ENCODE measurements at places on chromosomes 5 and 9. TPM values are rescaled to one million over a fixed set of nuclear protein-coding genes. Genes with fewer than 3 reads are reported as not detected.

- DNase-seq = no peak
These were observed 901.9 kb upstream of the WWC1 start for GRCh38 chr5:167389537-167389936.

PCDHB13 gene
- not detected for polyA plus RNA-seq

- DNase-seq = no peak
These were observed 155.2 kb downstream of the MAPKAP1 start for GRCh38 chr9:125551781-125552180.

KIF4B gene
- polyA plus RNA-seq = not detected

ABHD17B gene
- polyA plus RNA-seq = 7.1 TPM

ARHGEF28 gene
- 55.7 TPM for polyA plus RNA-seq

DNA sequence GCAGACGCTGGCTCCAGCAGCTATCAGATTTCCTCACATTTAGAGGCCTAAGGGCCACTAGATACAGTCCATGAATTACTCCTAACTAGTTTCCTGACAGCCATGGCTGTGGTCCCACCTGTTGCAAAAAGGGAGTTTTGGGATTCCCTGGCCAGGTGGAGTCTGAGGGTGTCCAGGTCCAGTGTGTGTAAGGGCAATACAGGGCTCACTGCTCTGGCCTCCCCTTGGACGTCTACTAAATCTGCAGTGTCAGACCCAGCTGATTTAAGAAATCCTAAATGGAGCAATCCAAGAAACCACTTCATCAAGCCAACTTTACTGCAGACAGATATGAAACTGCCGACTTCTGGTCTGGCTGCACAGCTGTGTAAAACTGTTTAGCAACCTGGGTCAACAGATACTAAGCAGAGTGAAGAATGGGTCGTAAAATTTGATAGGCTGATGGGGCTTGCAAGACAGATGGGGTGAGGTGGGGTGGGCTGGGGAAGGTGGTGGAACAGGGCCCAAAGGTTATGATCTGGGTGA lies 116.4 kb downstream of the GADD45G start:
- no peak for DNase-seq

DNA sequence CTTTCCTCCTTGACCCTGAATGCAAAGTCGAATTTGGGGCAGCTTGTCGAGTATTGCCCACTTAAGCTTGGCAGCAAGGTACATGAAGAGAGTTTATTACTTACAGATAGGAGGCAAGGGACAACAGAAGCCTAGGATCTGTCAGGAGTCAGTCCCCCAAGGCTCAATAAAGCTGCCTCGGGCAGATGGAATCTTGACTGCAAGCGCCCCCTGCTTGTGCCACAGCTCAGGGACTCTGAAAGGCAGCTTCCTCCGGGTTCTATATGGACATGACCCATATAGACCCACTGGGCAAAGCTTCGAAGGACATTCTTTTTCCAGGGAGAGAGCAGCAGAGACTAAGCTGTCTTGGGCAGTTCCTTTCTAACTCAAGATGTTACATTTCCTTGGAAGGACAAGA lies 971.5 kb downstream of the EFNA5 start:
- DNase-seq = no peak

CLIC3 gene
- 1.3 TPM for polyA plus RNA-seq

GRCh38 chr5:28254846-28255245 lies 1216.5 kb upstream of the CDH9 start:
- no peak for DNase-seq

- DNase-seq = no peak
These were observed 303.1 kb upstream of the IRX4 start for GRCh38 chr5:2185646-2186471.

SLC34A3 gene
- not detected for polyA plus RNA-seq
